ENCODE measurements at places on chromosomes 6 and 20. TPM values are rescaled to one million over a fixed set of nuclear protein-coding genes. Genes with fewer than 3 reads are reported as not detected.

Gene TRIM31
- total RNA-seq: not detected

GRCh38 chr20:24640686-24641085 is 171.3 kb downstream of the SYNDIG1 start:
- H3K4me1 ChIP-seq: no peaks in the 10 kb centered on the region
- peaks cover 5% of the 10 kb centered on the region for H3K27me3 ChIP-seq
- no peak overlapping the region for H3K4me3 ChIP-seq
- no peaks in the 10 kb centered on the region for H3K36me3 ChIP-seq

- no peak for DNase-seq
- no peak overlapping the region for H3K4me3 ChIP-seq
- H3K27me3 ChIP-seq: no peaks in the 10 kb centered on the region
- H3K36me3 ChIP-seq: no peaks in the 10 kb centered on the region
Observed at GRCh38 chr6:48567016-48567415, 456.0 kb upstream of the PTCHD4 start.

- H3K4me3 ChIP-seq: no peak overlapping the region
- H3K4me1 ChIP-seq: peaks cover 7% of the 10 kb centered on the region
- DNase-seq: no peak
Observed at GRCh38 chr6:6851059-6851948, 256.5 kb upstream of the RREB1 start.

- no peak for DNase-seq
- no peaks in the 10 kb centered on the region for H3K36me3 ChIP-seq
- H3K27ac ChIP-seq: no peak overlapping the region
- no peak overlapping the region for H3K4me3 ChIP-seq
- H3K27me3 ChIP-seq: no peaks in the 10 kb centered on the region
- H3K4me1 ChIP-seq: no peaks in the 10 kb centered on the region
Observed at GRCh38 chr6:67221226-67221625, 1413.9 kb upstream of the ADGRB3 start.

Data from activated naive CD8-positive, alpha-beta T cell treated with anti-CD3 and anti-CD28 coated beads, Interleukin-2, amount 10 ng/mL, durations not matched to agents 7 days and 5 days (primary cell).